Spleen (tissue), 13 donors: ENCODE measurements at places on chromosomes 2 and 18. TPM values are rescaled to one million over a fixed set of nuclear protein-coding genes. Genes with fewer than 3 reads are reported as not detected.

- DNase-seq: peak; percentile 92
These were observed 68.0 kb downstream of the ZFP36L2 start for GRCh38 chr2:43158259-43158880.

DNA sequence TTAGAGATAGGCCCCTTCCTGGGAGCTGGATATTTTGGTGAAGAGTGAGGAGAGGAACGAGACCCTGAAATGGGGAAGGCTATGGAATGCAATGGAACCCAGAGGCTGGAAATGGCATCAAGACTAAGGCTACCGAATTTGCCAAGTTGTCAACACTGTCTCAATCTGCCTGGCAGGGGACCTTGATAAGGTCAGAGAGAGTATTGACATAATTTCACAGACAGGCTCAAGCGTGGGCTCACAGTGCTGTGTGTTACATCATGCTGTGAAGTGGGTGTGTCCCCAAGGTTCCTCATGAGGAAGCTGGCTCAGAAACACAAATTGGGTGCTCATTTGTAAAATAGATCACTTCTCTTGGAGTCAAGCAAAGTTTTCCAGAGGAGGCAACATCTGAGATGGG is 51.8 kb upstream of the CYRIA start:
- DNase-seq: no peak

- DNase-seq: no peak
These were observed 25.7 kb upstream of the ID2 start for GRCh38 chr2:8656160-8656641.

- DNase-seq: no peak
These were observed 66.0 kb upstream of the ITGB6 start for GRCh38 chr2:160266037-160266551.

DNA sequence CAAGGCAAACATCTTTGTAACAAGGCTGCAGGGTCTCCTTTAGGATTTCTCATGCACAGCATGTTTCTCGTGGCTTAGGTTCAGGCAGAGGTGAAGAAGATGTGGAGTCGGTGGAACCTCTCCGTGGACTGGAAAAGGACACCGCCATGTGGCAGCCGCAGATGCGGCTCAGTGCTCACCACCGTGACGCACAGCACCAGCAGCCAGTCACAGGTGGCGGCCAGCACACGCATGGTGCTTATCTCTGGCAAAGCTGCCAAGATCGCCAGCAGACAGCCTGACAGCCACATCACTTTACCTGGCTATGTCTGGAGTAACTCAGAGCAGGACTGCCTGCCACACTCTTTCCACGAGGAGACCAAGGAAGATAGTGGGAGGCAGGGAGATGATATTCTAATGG is 86.6 kb downstream of the PTH2R start:
- DNase-seq: no peak

DNA sequence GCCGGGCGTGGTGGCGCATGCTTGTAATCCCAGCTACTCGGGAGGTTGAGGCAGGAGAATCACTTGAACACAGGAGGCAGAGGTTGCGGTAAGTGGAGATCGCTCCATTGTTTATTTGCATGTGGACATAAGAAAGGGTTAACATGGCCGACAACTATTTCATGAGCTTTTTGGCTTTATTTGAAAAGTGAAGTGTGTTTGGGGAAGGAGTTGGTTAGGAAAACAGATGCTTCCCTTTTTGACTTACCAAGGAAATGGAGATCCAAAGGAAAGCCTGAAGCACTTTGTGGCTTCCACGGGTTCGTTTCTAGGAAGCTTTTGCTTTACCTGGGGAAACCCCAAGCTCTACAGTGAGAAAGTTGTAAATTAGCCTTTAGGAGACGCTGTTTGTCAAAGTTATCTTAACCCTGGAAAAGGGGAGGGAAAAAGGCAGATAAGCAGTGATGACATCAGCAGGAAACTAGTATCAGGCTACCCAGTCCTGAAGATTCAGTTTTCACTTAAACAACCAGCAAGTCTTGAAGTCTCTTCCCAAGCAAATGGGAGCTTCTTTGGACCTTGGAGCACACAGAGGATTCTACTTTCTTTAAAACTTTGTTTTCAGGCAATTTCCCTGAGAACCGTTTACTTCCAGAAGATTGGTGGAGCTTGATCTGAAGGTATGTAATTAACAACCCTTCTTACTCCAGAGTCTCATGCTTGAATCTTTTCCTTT is at the start of gene CASP10:
TSS of gene CASP10 (plus strand) at position 492 of the 715 bp plus-strand sequence. CDS start 2,637 bp downstream, outside the sequence.
- DNase-seq: no peak

DNA sequence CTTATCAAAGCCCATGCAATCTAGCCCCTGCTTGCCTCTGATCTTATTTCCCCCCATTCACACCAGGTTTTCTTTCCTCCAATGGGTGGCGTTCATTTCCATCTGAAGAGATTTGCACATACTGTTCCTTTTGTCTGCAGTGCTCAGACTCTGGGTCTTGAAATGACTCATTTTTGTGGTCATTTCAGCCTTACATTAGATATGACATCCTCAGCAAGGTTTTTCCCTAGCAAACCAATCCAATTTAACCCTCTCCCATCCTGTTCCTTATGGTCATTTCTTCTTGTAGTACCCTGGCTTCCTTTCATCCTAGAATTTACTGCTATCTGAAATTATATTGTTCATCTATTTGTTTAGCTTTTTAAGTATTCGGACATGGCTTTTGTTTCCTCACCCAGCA is 42.5 kb upstream of the SCN1A start:
- DNase-seq: no peak

DNA sequence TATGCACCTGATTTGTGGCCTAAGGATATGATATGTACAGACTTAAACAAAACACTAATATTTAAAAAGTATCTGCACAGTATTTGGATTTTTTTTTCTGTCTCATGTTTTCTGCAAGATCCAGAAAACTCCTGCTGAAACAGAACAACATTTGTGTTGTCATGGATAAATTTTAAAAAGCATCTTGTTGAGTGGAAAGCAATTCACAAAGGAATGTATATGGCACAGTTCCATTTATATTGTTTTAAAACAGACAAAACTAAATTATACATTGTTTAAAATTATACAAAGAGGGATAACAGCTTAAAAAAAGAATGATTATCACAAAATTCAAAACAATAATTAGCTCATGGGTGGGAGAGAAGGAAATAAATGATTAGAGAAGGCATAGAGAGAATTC is 193.5 kb downstream of the PPP1R1C start:
- no peak for DNase-seq

- DNase-seq: no peak
These were observed 14.3 kb downstream of the PTPN4 start for GRCh38 chr2:119774026-119774425.

The CHRND gene
- not detected for total RNA-seq

The APCDD1 gene
- total RNA-seq: 4.4 TPM

The EN1 gene
- total RNA-seq: not detected

- DNase-seq: no peak
These were observed 132.2 kb upstream of the ITGB6 start for GRCh38 chr2:160332318-160332717.

The SLC5A7 gene
- not detected for total RNA-seq

The MRPL30 gene
- total RNA-seq: 24.9 TPM

GRCh38 chr2:66903745-66904465 is 469.0 kb downstream of the MEIS1 start:
- DNase-seq: no peak

DNA sequence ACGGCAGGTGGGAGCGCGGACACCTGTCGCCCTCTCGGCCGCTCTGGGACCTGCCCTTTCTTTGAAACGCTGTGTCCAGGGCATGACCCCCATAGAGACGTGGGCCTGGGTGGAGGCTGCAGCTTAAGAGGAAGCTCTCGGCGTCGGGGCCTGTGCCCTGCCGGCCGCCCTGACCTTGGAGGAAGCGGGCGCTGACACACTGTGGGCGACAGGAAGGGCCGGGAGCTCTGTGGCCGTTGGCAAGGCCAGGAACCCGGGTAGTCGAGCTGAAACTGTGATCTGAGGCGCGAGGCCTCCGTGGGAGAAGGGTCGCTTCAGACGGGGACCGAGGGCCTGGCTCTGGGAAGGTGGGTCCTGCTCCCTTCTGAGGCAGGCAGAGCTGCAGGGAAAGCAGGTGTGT is 28.2 kb downstream of the KCNG2 start:
- peak; percentile 91 for DNase-seq

The CXCR4 gene
- 296 TPM for total RNA-seq

DNA sequence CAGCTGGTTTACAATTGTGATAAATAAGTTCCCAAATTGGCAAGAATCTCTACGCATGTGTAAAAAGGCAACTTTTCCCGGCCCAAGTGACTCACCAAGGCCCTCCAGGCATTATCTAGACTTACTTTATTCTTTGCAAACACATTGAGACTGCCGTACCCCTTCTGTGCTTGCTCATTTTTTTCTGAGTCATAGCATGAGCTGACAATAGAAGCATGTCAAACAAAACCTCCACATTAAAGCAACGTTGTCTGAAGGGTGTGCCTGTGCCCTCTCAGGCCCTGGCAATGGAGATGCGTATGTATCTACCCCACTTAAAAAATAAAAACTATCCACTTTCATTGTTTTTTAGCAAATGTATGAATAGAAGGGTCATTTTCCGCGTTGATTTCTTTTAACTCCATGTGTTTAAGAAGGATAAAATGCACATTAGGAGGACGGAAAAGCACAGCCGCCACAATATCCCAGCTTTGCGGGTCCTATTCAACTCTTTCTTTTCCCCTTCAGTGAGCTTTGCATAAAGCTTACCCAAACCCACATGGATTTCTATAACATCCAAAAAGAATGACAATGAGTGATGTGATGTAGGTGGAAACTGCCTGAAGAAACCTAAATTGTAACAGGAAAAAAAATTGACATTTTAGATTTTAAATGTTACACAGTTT is 298.2 kb downstream of the CDCA7 start:
- DNase-seq: no peak

- peak; percentile 80 for DNase-seq
These were observed 1.0 kb downstream of the ACVR1 start for GRCh38 chr2:157874997-157875640.

The CLIP4 gene
- 33.8 TPM for total RNA-seq

The IL1B gene
- 16.1 TPM for total RNA-seq
